ENCODE measurements at places on chromosomes 6 and 20.

- DNase-seq: no peak
These were observed 1.1 kb upstream of the PHACTR1 start for GRCh38 chr6:12715437-12715836.

GRCh38 chr6:116557893-116558292, 4.3 kb downstream of the CALHM4 start:
- DNase-seq: no peak

DNA sequence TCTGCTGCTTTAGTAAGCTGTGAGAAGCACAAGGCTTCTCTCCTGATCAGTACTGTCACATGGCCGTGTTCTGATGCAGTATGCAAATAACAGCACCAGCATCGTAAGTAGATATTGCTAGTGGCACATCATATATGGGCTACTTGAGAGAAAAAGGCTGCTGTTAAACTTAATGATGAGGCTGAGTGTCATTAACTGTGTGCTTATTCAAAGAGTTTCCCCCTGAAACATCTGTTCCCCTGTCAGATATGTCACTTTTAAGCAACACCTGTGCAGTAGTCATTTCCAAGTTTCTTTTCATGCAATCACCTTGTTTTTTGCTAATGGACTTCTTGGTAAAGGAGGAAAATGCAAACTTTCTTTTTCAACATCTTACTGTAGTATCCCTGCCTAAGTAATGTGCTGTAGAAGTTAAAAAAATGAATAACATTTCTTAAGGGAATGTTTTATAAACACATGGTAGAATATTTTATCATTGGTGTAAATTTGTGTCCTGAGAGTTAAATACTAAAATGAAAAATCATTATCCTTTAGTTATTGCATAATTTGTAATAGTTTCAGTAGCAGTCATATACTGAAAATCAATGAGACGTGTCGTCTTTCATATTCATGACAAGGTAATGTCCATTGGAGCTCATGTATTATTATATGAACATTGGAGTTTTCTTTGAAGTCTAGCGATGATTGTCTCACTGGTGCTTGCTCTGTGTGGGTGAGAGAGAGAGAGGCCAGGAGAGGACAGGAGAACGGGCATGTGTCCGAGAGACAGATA, 366.3 kb downstream of the CDKAL1 start:
- no peak for DNase-seq

DNA sequence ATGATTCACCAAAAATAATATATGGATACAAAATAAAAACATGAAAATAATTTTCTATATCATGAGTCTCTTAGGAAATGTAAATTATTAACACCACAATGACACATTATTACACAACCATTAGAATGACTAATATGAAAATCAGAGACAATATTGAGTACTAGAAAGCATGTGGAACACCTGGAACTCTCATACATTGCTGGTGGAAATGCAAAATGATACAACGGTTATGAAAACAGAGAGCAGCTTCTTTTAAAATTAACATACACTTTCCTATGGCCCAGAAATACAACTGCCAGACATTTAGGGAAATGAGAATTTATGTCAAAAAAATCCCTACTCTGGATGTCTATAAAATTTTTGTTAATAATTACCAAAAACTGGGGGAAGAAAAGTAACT, 853.3 kb upstream of the MAN1A1 start:
- DNase-seq: no peak

DNA sequence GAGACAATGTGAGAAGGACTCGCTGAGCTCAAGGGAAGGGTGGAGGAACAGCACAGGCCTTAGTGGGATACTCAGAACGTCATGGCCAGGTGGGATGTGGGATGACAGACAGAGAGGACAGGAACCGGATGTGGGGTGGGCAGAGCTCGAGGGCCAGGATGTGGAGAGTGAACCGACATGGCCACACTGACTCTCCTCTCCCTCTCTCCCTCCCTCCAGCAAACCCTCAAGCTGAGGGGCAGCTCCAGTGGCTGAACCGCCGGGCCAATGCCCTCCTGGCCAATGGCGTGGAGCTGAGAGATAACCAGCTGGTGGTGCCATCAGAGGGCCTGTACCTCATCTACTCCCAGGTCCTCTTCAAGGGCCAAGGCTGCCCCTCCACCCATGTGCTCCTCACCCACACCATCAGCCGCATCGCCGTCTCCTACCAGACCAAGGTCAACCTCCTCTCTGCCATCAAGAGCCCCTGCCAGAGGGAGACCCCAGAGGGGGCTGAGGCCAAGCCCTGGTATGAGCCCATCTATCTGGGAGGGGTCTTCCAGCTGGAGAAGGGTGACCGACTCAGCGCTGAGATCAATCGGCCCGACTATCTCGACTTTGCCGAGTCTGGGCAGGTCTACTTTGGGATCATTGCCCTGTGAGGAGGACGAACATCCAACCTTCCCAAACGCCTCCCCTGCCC, 1.7 kb downstream of the TNF start:
- DNase-seq: no peak

DNA sequence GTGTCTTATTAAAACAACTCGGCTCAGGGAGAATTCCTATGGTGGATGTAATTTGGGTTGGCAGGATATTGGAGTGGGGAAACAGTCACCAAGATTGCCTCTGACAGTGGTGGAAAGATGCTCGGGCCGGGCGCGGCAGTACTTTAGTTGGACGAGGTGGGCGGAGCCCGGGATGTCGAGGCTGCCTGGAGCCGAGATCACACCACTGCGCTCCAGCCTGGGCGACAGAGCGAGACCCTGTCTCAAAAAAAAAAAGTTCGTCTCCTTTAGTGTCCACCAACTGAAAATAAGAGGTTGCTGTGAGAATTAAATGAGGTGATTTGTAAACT, 621 bp downstream of the NOL7 start:
- DNase-seq: peak; percentile 67

GRCh38 chr20:32325706-32326503, 32.2 kb upstream of the ASXL1 start:
- DNase-seq: peak; percentile 47

- DNase-seq: no peak
These were observed 285.3 kb upstream of the MANEA start for GRCh38 chr6:95292011-95292410.

- no peak for DNase-seq
These were observed 177.6 kb downstream of the TTLL2 start for GRCh38 chr6:167502471-167502870.

DNA sequence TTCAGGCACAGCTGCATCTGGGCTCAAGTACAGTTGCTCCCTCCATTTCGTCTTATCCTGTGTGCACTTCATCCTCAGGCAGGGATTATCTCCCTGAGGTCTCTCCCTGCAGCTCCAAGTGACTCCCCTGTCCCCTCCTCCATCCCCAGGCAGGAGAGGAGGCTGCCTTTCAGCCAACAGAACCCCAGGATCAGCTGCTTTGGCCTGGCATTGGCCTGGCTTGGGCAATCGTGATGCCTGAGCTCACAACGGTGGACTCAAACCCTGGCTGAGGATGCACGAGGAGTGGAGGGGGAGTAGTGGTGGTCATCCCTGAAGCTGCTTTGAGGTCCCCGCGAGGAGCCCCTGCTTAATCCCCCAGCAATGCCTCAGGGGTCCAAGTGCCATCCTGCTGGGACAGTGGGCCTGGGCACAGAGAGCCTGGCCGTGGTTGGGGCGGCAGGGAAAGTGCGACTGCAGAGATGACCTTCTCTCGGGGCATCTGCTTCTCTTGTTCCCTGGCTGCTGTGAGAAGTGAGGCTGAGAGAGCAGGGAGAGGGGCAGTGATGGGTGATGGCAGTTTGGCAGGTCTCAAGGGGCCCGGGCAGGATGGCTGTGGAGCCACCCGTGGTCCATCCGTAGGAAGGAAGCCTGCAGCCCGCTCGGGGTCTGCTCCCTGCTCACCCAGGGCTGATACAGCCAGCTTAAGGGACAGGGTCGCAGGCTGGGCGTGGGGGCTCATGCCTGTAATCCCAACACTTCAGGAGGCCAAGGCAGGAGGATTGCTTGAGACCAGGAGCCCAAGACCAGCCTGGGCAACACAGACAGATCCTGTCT, 6.0 kb upstream of the HRH3 start:
- DNase-seq: no peak

- DNase-seq: peak; percentile 58
These were observed 155.9 kb downstream of the JARID2 start for GRCh38 chr6:15401769-15402250.

GRCh38 chr6:130362128-130362527, 3.7 kb upstream of the TMEM200A start:
- DNase-seq: no peak

GRCh38 chr20:37926612-37927011, 23.7 kb downstream of the VSTM2L start:
- no peak for DNase-seq

GRCh38 chr6:5142915-5143314, 57.8 kb downstream of the PPP1R3G start:
- DNase-seq: no peak

- DNase-seq: no peak
These were observed 455.0 kb downstream of the GJA1 start for GRCh38 chr6:121890307-121890910.

- DNase-seq: no peak
These were observed 34.7 kb downstream of the TAF4 start for GRCh38 chr20:62030834-62031434.

GRCh38 chr6:159578629-159579028, 114.4 kb downstream of the SOD2 start:
- DNase-seq: no peak

- DNase-seq: no peak
These were observed 1.0 kb downstream of the SALL4 start for GRCh38 chr20:51801122-51801822.

- DNase-seq: no peak
These were observed 45.7 kb downstream of the RAMACL start for GRCh38 chr6:166540631-166541331.

GRCh38 chr20:62423326-62423706, 4.0 kb downstream of the RBBP8NL start:
- DNase-seq: no peak

DNA sequence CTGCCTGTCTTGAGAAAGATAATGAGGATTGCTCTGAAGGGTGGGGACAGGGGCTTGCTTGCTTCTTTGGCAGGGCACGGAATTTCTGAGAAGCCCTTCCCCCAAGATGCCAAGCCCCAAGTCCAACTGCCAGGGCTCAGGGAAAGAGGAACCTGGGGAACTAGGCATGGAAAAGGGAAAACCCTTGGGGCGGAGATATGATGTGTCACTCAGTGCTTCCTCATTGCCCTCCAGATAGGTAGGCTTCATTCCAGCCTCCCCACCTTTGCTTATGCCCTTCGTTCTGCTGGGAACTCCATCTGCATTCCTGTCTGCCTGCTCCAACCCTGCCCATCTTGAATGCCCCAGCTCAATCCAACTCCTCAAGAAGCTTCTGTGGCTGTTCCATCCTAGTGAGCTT, 61.2 kb downstream of the VEGFA start:
- DNase-seq: no peak

DNA sequence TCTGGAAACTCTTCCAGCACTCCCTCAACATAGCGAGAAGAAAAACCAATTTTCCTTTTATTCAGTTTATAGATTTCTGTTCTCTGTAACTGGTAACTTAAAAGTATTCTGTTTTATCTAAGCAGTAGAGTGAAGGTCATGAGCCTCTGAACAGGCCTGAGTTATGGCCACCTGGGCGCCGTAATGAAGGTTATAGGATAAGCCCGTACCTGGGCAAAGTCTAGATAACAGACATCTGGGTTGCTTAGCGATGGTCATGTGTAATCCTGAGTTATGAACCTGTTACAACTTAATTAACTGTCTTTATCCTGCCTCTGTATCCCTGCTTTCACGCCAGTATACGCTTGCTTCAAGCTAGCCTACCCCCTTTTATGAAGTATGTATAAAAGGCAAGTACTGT, 13.0 kb upstream of the FAM217A start:
- DNase-seq: no peak

DNA sequence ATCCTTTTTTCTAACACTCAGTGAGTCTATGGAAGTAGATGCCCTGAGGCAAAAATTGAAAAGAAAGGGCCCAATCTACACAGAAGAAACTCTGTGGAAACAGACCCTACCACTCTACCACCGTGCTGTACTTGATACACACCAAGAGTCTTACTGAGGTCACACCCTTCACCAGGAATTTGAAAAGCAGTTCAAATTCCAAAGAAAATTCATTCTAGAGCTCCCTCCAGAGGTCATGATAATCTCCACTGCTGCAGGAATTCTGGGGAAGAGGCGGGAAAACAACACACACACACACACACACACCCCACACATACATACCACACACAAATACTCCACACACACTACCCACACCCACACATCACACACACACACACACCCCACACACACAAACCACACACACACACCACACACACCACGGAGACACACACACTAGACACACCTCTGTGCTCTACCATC, 336.8 kb downstream of the HDGFL1 start:
- DNase-seq: no peak

- no peak for DNase-seq
These were observed 206.8 kb upstream of the PLCB4 start for GRCh38 chr20:8862092-8862491.

- no peak for DNase-seq
These were observed 40.3 kb downstream of the MYLK4 start for GRCh38 chr6:2710412-2710811.

DNA sequence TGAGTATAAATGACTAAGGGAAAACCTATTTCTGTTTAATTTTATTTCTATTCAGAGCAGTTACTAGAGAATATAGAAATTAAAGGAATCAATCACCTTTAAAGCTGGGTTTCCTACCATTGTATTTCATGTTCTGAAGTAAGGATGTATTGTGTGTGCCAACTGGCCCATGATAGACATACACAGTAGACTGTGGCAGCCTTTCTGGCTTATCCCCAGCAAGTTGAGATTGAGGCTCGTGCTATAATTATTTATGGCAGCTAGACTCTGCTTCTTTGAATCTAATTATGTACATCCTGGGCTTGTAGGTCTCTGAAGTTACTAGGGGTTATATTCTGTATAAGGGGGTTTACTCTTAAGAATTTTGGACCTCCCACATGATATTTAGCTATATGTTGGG, 44.4 kb downstream of the ZNF292 start:
- no peak for DNase-seq

DNA sequence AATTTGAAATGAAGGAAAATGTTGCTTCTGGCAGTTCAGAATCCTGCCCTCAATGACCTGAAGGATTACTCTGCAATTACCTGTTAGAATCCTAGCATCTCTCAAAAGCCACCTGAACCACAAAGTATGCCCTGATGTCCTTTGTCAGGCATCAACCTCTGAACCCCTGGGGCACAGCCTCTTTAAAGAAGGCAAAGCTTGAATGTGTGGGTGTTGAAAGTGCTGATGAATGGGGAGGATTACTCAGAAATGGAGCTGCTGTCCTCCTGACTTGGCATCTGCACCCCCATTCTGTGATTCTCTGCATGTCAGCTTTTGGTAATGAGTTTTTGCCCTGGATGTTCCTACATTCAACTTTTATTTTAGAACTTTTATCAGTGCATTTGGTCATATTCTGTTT, 179.2 kb downstream of the PKHD1 start:
- DNase-seq: no peak

DNA sequence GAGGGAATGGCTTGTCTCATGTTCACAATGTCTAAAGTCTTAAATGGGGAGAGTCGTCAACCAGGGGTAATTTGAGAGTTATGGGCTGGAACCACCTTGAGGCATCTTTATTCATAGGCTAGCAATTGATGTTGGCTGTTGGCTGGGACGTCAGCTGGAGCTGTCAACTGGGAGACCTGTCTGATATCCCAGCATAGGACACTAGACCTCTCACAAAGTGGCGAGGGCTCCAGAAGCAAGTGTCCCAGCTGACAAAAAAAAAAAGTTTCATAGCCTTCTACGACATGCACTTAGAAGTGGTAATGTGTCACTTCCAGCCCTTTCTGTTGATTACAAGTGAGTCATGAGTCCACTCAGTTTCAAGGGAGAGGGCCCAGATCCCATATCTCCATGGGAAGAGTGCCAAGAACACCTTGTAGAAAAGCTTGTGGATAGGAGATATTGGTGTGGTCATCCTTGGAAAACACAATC, 278.0 kb downstream of the ESR1 start:
- DNase-seq: no peak
